ENCODE measurements at places on chromosomes 7 and 10.

DNA sequence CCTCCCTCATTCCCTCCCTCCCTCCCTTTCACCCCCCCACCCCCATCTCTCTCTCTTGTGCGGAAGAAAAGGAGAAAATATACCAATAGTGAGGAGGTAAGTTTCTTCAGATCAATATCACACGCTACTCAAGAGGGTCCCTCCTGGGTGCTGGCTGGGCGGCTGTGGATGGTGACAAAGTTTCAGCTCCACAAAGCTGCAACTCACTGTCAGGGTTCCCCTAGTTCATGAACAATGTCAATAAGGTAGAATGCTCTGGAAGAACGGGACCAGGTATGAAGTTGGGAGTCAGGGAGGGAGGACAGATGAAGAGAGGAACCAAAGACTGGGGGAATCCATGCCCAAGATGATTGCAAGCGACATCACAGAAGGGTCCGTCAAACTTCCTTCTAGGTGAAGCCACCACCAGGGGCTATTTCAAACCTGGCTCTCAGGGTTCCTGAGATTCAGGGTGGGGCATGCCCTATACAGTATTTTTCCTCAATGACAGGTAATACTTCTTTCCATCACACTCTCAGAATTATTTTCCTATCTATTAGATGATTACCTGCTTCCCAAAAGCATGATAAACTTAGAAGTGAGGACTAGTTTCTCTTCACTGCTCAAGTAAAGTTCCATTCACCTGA is 1.4 kb upstream of the PDE1C start:
- DNase-seq, result no peak

GRCh38 chr7:133837224-133837623 is 289.9 kb upstream of the LRGUK start:
- DNase-seq, result no peak

DNA sequence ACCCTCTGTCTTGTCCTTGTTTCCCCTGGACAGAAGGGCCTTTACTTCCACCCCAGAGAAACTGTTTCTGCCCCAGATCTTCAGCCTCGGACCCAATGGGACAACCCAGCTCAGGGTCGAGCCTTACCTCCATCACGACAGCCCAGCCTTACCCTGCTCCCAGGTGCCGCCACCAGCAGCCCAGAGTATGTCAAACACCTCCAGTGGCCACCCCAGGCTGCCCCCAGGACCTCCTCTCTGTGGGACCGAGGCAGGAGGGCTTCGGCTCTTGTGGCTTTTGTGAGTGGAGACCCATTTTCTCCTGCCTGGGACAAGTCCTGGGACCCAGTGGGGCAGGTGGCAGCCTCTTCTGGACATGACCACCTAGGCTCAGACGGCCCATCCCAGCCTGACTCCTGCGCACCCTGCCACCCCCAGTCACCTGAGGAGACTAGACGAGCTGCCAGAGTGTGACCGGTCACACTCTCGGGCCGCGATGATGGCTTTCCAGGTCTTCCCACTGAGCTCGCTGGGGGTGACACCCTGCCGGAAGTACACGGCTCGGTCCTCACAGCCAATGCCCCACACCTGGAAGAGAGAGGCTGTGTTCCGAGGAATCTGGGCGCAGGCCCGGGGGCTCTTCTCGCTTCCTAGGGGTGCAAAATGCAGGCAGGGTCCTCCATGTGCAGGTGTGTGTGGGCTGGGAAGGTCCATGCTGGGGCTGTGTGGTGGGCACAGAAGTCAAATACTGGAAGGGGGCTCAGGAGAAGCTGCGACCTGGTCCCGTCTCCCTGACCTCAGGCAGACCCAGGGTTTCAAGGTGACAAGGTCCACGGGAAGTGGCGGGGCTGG is 15.5 kb downstream of the TECPR1 start:
- DNase-seq, result no peak

GRCh38 chr10:22758867-22759266 is 44.5 kb upstream of the PIP4K2A start:
- DNase-seq, result no peak

- no peak for DNase-seq
Measured at GRCh38 chr10:119498889-119499676, 43.4 kb downstream of the RGS10 start.

Data from T-helper 17 cell (primary cell).